SJSA1 (cell line): ENCODE measurements at places on chromosomes 16 and 17.

DNA sequence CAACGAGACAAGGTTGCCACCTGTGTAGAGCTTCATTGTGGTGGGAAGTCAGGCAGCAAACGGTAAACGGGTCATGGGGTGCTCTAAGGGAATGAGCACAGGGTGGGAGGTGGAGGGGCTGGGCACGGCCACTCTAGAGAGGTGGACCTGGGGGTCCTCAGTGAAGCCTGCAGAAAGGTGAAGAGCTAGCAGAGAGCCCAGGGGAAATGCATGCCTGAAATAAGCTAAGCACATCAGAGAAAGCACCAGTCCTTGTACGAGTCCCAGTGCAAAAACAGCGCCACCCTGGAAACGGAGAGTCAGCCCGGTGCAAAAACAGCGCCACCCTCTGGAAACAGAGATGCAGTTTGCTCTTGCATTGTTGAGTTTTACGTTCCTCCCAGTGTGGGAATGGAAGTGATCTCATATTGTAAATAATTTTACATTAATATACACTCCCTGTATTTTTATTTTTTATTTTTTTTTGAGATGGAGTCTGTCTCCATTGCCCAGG, 65.0 kb downstream of the TBC1D16 start:
- no peak for DNase-seq
- H3K4me3 ChIP-seq, result no peak overlapping the region
- no peaks in the 10 kb centered on the region; the same call in 1 of the 2 replicates for H3K36me3 ChIP-seq
- no peaks in the 10 kb centered on the region for H3K27me3 ChIP-seq

- no peak overlapping the region for H3K27ac ChIP-seq
- H3K27me3 ChIP-seq, result no peaks in the 10 kb centered on the region
- H3K4me1 ChIP-seq, result no peaks in the 10 kb centered on the region
Observed at GRCh38 chr17:17978481-17979424, 6.1 kb downstream of the DRC3 start.

DNA sequence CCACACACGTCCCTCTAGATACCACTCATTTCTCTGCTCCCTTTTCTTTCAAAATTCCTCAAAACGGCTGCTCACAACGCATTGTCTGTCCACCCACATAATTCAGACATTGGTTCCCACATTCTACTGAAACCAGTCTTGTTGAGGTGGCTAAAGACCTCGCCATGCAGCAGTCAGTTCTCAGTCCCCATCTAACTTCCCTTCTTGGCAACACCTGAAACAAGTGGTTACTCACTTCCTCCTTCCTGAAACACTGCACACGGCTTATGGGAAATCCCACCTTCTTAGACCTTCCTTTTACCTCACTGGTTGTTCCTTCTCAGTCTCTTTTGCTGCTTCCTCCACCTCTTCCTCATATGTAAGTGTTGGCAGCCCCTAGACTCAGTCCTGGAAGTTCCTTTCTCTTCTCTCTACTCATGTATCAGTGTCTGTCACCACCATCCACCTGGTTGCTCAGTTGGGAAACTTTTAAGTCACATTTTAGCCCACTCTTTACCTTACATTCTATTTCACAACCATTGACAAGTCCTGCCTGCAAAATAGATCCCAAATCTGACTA, 277.1 kb downstream of the CEP112 start:
- no peak overlapping the region for H3K4me3 ChIP-seq
- no peaks in the 10 kb centered on the region for H3K36me3 ChIP-seq
- H3K27me3 ChIP-seq, result no peaks in the 10 kb centered on the region
- H3K4me1 ChIP-seq, result peaks cover 6% of the 10 kb centered on the region
- no peak for DNase-seq

DNA sequence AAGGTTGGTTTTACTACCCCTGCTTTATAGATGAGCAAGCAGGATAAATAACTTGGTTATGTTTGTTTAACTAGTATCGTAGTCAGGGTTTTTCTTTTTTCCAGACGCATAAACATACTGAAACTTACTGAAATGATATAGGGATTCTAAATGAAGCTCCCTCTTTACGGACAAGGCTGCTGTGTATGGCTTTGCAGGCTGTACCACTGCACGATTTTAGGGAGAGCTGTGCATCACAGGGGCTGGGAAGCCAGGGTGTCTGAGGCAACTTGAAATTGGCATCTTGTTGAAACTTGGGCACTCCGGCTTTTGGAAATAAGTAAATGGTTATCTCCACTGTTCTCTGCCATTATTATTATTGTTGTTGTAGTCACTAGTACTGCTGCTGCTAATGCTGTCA, 218.1 kb upstream of the CDH8 start:
- H3K27me3 ChIP-seq, result no peaks in the 10 kb centered on the region
- DNase-seq, result no peak
- no peaks in the 10 kb centered on the region for H3K36me3 ChIP-seq
- no peak overlapping the region for H3K27ac ChIP-seq

DNA sequence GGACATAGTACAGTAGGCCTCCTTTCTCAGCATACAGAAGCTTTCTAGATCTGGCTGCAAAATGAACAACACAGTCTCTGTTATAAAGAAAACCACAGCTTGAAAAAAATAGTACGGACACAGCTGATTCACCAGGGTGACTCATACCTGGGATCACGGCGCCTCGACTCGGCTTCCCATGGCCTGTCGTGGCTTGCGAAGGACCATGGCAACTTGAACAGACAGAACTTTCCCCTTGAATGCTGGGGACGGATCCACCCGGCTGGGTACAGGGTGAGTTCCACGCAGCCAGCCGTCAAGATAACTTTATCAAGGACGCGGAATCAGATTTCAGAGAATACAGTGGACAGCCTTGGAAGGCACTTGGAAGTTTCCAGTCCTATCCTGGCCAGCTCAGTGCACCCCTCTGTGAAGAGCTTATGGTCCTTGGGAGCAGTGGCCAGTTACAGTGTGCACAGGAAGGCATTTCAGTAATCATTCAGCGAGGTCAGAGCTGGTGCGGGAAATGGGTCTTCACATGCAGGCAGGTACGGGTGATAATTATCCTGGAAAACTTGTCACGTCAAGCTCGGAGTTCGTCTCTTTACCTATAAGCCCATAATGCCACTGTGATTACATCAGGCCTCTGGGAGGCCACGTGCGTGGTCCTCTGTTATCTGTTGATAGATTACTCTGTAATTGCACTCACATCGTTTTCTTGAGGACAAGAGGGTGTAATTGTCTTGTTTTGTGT, 57.9 kb upstream of the MAF start:
- peak overlapping the region; percentile 29; the same call in 1 of the 2 replicates for H3K27ac ChIP-seq
- DNase-seq, result peak; percentile 85
- no peak overlapping the region for H3K4me3 ChIP-seq
- H3K36me3 ChIP-seq, result no peaks in the 10 kb centered on the region

GRCh38 chr16:82629441-82630027, 2.8 kb downstream of the CDH13 start:
- peaks cover 11% of the 10 kb centered on the region for H3K36me3 ChIP-seq
- peak overlapping the region; percentile 98 for H3K27ac ChIP-seq
- H3K4me1 ChIP-seq, result peaks cover 61% of the 10 kb centered on the region
- no peak overlapping the region for H3K4me3 ChIP-seq
- H3K27me3 ChIP-seq, result no peaks in the 10 kb centered on the region

DNA sequence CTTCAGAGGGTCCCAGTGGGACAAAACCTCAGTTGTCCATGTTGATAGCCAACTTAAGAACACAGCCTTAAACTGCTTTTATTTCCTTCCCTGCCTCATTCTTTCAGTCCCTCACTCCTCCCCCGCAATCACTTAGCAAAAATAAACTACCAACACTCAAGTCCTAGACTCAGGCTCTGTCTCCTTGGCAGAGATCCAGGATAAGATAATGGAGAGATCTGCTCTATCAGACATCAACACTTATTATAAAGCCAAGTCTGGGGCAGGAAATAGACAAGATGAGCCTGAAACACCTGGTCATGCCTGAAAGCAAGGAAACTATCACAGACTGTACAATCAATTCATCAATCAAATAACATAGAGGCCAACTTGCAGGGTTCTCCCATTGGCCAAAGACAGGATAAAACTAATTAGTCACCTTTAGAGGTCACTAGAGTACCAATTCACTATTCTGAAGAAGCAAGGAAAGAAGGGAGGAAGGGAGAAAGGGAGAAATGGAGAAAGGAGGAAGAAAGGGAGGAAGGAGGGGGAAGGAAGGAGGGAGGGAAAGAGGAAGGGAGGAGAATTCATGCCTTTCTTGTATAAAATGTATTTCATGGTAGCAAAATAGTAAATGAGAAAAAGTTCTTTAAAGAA, 15.7 kb downstream of the HYDIN start:
- no peak for DNase-seq
- no peaks in the 10 kb centered on the region for H3K4me1 ChIP-seq
- H3K27me3 ChIP-seq, result 0 out of 2 replicates have a peak, but pooled peaks cover 5% of the 10 kb centered on the region
- H3K36me3 ChIP-seq, result no peaks in the 10 kb centered on the region
- no peak overlapping the region for H3K4me3 ChIP-seq

DNA sequence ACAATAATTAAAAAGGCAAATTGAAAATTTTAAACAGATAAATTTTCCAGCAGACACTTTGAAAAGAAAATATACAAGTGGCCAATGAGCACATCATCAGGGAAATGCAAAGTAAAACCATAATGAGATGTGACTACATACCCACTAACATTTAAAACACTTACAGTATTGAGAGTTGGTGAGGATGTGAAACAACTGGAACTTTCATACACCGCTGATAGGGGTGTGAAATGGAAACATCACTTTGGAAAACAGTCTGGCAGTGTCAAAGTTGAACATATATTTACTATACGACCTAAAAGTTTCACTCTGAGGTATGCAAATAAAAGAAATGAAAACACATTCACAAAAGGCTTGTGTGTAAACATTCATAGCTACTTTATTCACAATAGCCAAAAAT, 94.0 kb upstream of the GNAO1 start:
- no peak overlapping the region for H3K27ac ChIP-seq
- no peaks in the 10 kb centered on the region for H3K36me3 ChIP-seq
- DNase-seq, result no peak
- H3K4me1 ChIP-seq, result no peaks in the 10 kb centered on the region
- no peaks in the 10 kb centered on the region for H3K27me3 ChIP-seq

GRCh38 chr16:46582313-46582712, 38.9 kb downstream of the SHCBP1 start:
- no peak for DNase-seq
- H3K27ac ChIP-seq, result no peak overlapping the region
- H3K36me3 ChIP-seq, result peaks cover 67% of the 10 kb centered on the region
- H3K27me3 ChIP-seq, result no peaks in the 10 kb centered on the region

DNA sequence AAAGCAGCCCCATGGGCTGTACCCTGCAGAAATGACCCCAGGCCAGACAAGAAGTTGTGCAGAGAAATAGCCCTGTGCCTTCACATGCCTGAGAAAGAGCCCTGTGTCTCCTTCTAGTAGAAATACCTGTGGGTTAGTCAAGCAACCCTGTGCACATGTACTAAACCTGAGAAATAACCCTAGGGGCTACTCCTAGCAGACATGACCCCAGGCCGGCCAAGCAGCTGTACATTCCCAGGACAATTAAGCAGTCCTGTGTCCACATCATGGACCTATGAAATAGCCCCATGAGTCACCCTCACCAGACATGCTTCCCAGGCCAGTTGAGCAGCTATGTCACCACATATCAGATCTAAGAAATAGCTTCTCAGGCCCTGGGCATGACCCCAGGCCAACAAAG, 519.7 kb upstream of the CA10 start:
- H3K4me1 ChIP-seq, result no peaks in the 10 kb centered on the region
- no peak overlapping the region for H3K4me3 ChIP-seq
- no peaks in the 10 kb centered on the region for H3K36me3 ChIP-seq

GRCh38 chr17:8892338-8892690, 24.8 kb upstream of the PIK3R6 start:
- no peak overlapping the region for H3K4me3 ChIP-seq
- no peak overlapping the region for H3K27ac ChIP-seq
- no peaks in the 10 kb centered on the region for H3K36me3 ChIP-seq
- H3K4me1 ChIP-seq, result peaks cover 6% of the 10 kb centered on the region; the same call in 1 of the 2 replicates

DNA sequence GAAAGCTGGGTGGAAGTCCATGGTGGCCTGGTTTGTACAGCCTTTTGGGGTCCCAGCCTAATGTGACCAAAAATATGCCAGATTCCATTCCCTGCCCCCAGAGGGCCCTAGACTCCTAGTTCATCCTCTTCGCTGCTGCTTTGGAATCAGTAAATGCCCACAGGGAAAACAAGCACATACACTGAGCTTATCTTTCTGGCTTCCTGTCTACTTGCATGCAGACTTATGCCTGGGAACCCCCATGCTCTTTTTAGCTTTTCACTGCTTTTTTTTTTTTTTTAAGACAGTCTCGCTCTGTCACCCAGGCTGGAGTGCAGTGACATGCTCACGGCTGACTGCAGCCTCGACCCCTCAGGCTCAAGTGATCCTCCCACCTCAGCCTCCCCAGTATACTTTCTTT, 6.2 kb upstream of the CD300LG start:
- H3K4me3 ChIP-seq, result no peak overlapping the region
- H3K4me1 ChIP-seq, result 0 out of 2 replicates have a peak, but pooled peaks cover 3% of the 10 kb centered on the region
- no peaks in the 10 kb centered on the region for H3K36me3 ChIP-seq
- no peak for DNase-seq
- no peak overlapping the region for H3K27ac ChIP-seq

- no peak overlapping the region for H3K4me3 ChIP-seq
- H3K36me3 ChIP-seq, result peaks cover 5% of the 10 kb centered on the region
- no peak overlapping the region for H3K27ac ChIP-seq
- H3K4me1 ChIP-seq, result peaks cover 8% of the 10 kb centered on the region
- no peaks in the 10 kb centered on the region for H3K27me3 ChIP-seq
Observed at GRCh38 chr17:17830740-17831207, 6.0 kb downstream of the SREBF1 start.

DNA sequence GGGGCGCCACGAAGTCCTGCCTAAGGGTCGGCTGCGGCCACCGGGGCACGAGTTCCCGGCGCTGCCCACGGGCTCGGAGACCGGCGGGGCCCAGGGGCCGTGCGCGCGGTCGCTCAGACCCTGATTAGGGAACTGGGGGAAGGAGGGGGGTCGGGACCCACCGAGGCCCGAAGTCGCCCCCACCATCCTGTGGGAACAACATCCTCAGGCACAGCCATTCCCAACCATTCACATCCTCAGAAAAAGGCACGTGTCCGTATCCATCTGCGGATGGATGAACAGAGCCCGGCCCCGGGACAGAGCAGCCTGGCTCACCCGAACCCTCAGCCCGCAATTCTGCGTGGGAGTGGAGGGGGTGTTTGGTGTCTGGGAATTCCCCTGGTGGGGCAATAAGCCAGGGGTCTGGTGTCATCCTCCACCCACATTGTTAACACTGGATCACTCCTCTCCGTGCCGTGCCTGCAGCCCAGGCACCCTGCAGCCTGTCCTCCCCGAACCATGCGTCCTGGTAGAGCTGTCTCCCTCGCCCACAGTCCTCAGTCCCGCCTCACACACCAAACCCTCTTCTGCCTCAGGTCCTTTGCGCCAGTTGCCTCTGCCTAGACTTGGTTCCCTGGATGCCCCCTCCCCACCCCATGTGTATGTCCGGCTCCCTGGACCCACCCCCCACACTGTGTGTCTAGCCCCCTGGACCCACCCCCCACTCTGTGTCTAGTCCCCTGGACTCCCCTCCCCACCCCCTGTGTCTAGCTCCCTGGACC, 789 bp upstream of the CCDC57 start:
- H3K4me1 ChIP-seq, result peaks cover 61% of the 10 kb centered on the region
- H3K27ac ChIP-seq, result peak overlapping the region; percentile 87
- H3K36me3 ChIP-seq, result peaks cover 11% of the 10 kb centered on the region
- DNase-seq, result peak; percentile 71
- H3K4me3 ChIP-seq, result peak overlapping the region; percentile 89
- H3K27me3 ChIP-seq, result no peaks in the 10 kb centered on the region

- no peaks in the 10 kb centered on the region for H3K27me3 ChIP-seq
- H3K27ac ChIP-seq, result no peak overlapping the region
- H3K36me3 ChIP-seq, result no peaks in the 10 kb centered on the region
- peaks cover 43% of the 10 kb centered on the region for H3K4me1 ChIP-seq
Observed at GRCh38 chr17:17433000-17433703, 43.6 kb upstream of the MED9 start.

- peak; percentile 25 for DNase-seq
- H3K4me1 ChIP-seq, result no peaks in the 10 kb centered on the region
- H3K36me3 ChIP-seq, result no peaks in the 10 kb centered on the region
- H3K27ac ChIP-seq, result no peak overlapping the region
- H3K27me3 ChIP-seq, result no peaks in the 10 kb centered on the region
Observed at GRCh38 chr17:5702951-5703510, 118.7 kb upstream of the NLRP1 start.
